ENCODE measurements at places on chromosomes 12 and 14. TPM values are rescaled to one million over a fixed set of nuclear protein-coding genes. Genes with fewer than 3 reads are reported as not detected.

TAS2R46 gene
- total RNA-seq: not detected

LMO3 gene
- 0.43 TPM for total RNA-seq

DNA sequence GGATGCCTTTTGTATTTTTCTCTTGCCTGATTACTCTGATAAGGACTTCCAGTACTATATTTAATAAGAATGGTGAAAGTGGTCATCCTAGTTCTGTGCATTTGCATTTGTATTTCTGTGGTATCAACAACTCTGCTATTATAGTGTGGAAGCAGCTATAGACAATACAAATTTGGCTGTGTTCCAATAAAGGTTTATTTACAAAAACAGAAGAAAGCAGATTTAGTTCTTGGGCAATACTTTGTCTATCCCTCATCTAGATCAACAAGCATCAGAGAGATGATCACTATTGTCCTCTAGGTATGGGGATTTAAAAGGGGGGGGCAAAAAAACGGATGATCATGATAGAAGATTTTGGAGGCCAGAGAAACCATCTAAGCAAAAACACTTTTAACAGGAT, 19.1 kb upstream of the BTG1 start:
- H3K4me1 ChIP-seq: no peaks in the 10 kb centered on the region
- DNase-seq: no peak
- H3K27ac ChIP-seq: no peak overlapping the region
- H3K4me3 ChIP-seq: no peak overlapping the region

DNA sequence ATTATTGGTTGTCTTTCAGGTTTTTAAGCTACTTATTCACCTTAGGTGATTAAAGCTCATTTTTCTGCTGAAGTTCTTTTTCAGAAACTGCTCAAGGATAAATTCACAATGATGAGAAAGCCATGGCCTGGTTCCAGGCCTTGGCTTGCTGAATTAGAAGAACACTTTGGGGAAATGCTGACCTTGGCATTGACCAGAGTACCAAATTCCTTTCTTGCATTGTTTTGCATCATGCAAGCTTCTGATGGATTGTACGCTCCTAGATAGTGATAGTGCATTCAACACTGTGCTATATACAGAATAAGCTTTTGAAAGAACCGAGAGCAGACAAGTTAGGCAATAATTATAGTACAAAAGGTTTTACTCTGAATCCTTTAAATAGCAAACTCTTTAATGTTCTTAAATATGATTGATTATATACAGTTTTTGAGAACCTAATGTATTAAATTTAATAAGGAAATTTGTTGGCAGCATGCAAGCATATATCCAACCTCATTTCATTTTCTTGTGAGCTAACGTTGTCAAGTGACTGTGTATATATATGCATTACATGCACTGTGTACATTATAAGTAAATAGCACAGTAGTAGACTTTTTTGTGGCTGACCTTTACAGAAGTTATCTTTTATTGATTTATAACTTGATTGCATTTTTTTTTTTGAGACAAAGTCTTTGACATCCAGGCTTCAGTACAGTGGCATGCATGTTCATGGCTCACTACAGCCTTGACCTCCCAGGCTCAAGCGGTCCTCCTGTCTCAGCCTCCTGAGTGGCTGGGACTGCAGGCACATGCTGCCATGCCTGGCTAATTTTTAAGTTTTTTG, 99.2 kb downstream of the DIP2B start:
- H3K27me3 ChIP-seq: no peaks in the 10 kb centered on the region
- H3K4me3 ChIP-seq: no peak overlapping the region
- no peak overlapping the region for H3K27ac ChIP-seq
- peak; percentile 41 for DNase-seq

DNA sequence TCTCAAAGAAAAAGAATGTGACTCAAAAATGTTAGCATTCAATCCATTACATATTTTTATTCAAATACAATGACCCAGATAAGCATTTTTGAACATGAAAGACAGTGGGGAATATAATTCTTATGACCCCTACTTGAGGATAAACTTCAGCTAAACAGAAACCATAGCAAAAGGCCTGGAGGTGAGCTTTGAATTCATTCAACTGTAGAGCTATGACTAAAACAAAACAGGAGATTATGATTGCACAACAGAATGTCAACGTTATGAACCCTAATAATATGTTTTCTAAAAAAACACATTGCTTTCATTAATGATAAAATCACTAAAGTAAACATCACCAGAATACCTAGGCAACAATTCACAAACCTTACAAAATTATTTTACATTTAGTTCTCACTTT, 27.8 kb downstream of the EFCAB11 start:
- H3K36me3 ChIP-seq: peaks cover 17% of the 10 kb centered on the region
- H3K4me3 ChIP-seq: no peak overlapping the region
- no peak overlapping the region for H3K27ac ChIP-seq
- no peaks in the 10 kb centered on the region for H3K4me1 ChIP-seq
- H3K27me3 ChIP-seq: no peaks in the 10 kb centered on the region

Measured in stomach (tissue), 19 donors.